CD4-positive, CD25-positive, alpha-beta regulatory T cell (primary cell): ENCODE measurements at places on chromosomes 7 and 10.

- DNase-seq: no peak
Measured at GRCh38 chr10:63261496-63261895, 128.4 kb downstream of the NRBF2 start.

DNA sequence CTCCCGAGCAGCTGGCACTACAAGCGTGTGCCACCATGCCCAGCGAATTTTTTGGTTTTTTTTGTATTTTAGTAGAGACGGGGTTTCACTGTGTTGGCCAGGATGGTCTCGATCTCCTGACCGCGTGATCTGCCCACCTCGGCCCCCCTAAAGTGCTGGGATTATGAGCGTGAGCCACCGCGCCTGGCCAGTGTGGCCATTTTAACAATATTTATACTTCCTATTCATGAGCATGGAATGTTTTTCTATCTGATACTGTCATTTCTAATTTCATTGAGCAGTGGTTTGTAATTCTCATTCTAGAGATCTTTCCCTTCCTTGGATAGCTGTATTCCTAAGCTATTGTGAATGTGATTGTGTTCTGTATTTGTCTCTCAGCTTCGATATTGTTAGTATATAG, 96.2 kb downstream of the GLCCI1 start:
- no peak for DNase-seq

- DNase-seq: no peak
Measured at GRCh38 chr7:85237721-85238120, 50.9 kb upstream of the SEMA3D start.

DNA sequence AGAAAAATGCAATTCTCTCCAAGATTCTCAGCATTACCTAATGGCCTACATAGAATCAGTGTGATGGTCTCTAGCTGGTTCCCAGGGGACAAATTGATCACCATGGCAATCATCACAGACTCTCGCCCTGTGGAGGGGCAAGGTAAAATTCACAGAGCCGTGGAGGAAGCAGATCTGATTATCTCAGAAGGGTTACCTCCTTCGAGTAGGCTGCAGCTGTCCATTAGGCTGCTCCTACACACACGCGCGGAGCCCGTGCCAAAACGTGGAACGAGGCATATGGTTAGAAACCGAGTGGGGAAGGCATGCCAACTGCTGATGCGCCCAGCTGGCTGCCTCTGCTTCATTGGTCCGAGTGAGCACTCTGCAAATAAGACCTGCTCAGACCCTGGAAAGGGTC, 52.8 kb upstream of the PTER start:
- no peak for DNase-seq

GRCh38 chr10:86953747-86954680, 3.4 kb downstream of the MMRN2 start:
- DNase-seq: no peak

GRCh38 chr7:13067036-13067435, 379.6 kb downstream of the ARL4A start:
- no peak for DNase-seq

DNA sequence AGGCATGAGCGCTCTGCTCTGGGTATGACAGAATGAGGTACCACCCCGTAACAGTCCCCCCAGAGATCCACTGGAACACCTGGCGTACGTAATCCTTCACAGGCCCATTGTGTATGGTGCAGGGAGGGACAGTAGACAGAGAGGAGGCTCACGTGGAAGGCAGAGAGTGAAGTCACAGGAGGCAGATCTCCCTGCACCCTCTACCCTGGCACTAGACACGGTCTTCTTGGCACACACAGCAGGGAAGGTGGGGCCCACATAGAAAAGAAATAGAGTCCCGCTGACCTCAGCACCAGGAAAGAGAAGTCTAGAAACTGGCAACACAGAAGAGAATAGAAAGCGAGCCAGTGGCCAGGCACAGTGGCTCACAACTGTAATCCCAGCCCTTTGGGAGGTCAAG, 51.9 kb downstream of the SLC29A4 start:
- no peak for DNase-seq

- no peak for DNase-seq
Measured at GRCh38 chr10:121416071-121416470, 182.2 kb downstream of the FGFR2 start.

- DNase-seq: no peak
Measured at GRCh38 chr10:111030042-111030750, 46.6 kb upstream of the ADRA2A start.

DNA sequence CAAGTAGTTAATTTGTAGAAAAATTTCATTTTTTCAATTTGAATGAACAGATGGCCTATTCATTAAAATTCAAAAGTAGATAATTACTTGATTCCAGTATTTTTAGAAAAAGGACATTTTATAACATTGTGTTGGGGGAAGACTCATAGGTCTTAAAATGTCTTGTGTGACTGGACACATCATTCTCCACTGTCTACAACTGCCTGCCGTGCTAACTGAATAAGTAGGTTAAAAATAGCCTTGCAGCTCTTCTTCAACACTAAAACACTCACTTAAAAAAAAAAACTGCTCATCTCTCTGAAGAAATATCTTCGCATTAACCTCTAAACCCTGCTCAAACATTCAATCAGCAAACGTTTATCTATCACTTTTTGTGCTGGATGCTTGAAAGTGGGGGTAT, 253.8 kb downstream of the CSTF2T start:
- no peak for DNase-seq

DNA sequence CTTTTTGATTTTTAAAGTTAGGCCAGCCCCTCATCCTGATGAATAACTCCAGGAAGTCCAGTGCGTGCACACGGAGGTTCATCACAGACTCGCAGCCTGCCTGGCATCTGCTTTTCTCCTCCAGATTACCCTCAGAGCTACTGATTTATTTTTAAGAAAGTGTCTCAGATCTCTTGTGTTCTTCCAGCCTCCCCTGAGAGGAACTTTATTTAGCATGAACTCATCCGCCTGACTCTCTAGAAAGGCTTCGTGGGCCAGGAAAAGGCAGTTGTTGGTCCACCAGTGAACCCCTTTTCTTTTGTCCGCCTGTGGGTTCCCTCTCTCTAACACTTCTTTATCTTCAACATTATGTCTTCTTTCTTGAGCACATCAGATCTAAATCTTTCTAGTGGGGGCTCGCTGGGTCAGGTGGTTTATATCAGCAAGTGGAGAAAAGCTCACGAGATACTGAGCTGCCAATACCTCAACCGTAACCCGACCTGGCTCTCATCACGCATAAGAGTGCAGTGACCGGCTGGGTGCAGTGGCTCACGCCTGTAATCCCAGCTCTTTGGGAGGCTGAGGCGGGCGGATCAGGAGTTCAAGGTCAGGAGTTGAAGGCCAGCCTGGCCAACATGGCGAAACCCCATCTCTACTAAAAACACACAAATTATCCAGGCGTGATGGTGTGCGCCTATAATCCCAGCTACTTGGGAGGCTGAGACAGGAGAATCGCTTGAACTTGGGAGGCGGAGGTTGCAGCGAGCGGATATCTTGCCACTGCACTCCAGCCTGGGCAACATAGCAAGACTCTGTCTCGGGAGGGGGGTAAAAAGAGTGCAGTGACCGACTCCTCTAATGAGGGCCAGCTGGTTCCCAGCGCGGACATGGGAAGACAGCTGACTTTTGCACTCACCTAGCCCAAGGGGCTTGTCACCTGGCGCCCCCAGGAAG, 162.3 kb downstream of the CCDC3 start:
- DNase-seq: no peak

DNA sequence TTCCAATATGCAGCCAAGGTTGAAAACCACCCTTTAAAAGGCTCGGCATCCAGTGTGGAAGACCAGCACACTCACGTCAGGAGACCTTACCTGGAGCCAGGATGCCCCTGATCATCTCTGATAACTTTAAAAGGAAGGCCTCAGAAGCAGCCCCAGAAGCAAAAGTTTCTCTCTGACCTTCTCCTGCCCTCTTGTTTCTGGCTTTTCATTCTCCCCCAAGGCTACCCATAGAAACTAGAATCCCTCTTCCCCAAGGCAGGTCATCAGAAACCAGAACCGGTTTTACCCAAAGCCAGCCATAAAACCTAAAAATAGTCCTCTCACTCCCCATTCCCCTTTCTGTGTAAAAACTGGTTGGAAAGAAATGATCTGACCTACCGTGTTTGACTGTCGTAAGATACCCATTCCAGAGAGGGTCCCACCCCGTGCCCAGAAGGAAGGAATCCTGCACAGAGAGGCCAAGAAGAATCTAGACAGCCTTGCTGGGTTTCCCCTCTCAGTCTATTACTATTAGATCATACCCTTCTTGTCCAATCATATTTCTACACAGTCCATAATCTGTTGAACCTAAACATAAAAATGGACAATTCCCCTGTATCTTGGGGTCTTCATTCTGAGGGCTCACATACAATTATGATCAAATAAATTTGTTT, 17.5 kb upstream of the TSPAN14 start:
- no peak for DNase-seq

- DNase-seq: no peak
Measured at GRCh38 chr7:91811236-91811635, 69.3 kb downstream of the MTERF1 start.

DNA sequence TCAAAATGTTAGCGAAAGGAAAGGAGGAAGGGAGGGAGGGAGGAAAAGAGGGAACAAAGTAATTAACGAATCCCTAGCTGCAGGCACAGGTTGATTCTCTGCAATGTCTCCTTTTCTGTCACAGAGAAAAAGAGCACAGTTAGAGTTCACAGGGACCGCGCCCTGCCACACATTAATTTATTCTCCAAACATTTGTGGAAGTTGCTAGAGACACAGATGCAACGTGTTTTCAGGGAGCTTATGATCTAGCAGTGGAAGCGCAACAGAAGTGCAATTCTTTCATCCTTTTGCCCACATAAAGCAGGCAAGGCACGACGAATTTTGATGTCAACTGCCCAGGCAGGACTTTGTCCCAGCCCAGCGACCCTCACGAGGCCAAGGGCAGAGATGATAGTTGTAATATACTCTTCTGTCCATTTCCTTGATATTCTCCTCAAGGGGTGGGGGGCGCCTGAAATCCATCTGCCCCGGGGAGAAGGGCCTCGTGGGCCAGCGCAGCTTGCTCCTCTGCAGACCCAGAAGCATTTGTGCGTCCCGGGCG, 101.7 kb upstream of the ZNF438 start:
- no peak for DNase-seq

- no peak for DNase-seq
Measured at GRCh38 chr10:129897871-129898626, 66.0 kb downstream of the EBF3 start.

DNA sequence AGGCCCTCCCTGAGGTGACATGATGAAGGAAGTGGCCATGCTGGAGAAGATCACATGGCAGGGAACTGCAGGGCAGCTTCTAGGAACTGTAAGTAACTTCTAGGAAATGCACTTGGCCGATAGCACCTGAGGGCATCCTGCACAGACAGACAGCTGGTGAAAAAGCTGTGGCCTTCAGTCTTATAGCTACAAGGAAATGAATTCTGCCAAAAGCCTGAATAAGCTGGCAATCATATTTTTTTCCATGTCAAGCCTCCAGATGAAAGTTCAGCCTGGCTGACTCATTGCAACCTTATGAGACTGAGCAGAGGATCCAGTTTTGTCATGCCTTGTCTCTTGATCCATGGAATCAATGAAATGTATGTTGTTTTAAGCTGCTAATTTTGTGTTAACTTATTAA, 91.1 kb upstream of the CACNA2D1 start:
- no peak for DNase-seq

DNA sequence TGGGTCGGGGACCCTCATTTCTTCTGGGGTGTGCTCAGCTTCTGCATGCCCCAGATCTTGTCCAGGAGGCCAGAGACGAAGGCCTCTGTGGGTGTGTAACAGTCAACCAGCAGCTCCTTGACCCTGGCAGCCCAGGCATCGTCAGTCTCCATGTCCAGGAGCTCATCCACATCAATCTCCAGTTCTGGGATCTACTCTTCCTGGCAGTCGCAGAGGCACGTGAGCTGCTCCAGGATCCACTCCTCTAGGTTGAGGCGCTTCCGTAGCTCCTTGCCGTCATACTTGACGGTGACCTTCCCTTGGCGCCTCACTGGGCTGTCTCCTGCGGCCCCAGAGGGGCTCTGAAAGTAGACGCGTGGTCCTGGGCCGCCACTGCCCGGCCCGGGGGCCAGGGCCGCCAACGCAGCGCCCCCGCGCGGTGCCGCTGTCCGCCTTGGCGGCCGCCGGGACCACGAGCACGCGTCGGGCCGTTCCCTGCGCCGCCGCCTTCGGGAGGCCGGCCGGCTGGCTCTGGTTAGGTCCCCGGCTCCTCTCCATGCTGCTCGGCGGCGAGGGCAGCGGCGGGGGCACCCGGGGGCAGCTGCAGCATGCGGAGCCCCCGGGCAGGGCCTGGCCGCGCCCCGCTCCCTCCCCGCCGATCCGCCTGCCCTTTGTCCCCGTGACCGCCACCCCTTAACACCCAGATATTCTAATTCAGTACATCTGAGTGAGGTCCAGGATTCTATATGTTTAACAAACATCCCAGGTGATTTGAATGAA, 170.5 kb downstream of the SEPTIN7 start:
- DNase-seq: no peak

DNA sequence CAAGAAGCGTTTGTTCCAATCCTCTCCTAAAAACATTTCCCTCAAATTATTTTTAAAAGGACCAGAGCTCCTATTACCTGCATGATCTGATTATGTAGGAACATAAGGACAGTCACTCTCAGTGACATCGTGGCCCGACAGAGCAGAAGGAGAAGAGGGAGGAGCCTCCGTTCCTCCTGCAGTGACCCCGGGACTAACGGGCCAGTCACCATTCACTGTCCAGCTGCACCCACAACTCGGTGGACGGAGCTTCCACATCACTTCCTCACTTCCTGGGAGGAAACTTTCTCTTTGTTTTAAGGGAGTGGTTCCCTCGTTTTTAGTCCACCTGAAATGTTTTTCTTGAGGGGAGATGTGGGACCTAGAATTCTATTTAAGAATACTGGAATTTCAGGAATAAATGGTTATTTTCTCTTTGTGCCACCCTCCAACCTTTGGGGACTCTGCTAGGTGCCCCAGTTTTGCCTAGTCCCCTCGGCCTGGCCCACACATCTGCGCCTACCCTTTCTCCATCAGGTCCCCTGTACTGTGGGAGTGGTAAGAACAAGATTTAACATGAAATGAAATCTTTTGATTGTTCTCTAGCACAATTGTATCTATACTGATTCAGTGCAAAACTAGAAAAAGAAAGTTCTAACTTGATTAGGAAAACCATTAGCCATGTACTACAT, 173.5 kb upstream of the RNF32 start:
- DNase-seq: no peak

GRCh38 chr10:133199488-133199885, 30.5 kb upstream of the UTF1 start:
- no peak for DNase-seq

GRCh38 chr10:42959833-42960232, 117.0 kb upstream of the RET start:
- no peak for DNase-seq

DNA sequence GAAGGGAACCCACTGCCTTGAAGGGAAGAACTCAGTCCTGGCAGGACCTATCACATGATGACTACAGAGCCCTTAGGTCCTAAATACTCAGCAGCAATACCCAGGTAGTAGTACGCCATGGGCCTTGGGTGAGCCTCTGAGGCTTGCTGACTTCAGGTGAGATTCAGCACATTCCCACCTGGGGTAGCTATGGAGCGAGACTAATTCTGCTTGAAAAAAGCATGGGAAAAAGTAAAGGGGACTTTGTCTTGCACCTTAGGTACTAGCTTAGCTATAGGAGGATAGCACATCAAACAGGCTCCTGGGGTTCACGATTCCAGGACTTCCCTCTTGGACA, 98.2 kb upstream of the MEOX2 start:
- no peak for DNase-seq

- no peak for DNase-seq
Measured at GRCh38 chr7:77658928-77659327, 37.3 kb upstream of the RSBN1L start.

GRCh38 chr10:100373298-100374199, 26.5 kb downstream of the SCD start:
- DNase-seq: peak; percentile 92

GRCh38 chr10:104232613-104233102, 494 bp upstream of the CFAP43 start:
- DNase-seq: no peak

GRCh38 chr10:34954142-34954541, 136.0 kb downstream of the CUL2 start:
- no peak for DNase-seq
